ENCODE measurements at places on chromosomes 4 and X.

GRCh38 chr4:26936284-26937065 is 75.8 kb downstream of the STIM2 start:
- DNase-seq, result peak; percentile 4

GRCh38 chr4:1994938-1995337 is 13.8 kb downstream of the NELFA start:
- no peak for DNase-seq

- DNase-seq, result peak; percentile 89
Observed at GRCh38 chrX:2928583-2929434, at the start of gene ARSD. Gene ARSD (minus strand): TSS chrX:2929339. CDS start chrX:2929275, 64 bp downstream.

- DNase-seq, result no peak
Observed at GRCh38 chrX:24190500-24191156, 41.1 kb downstream of the ZFX start.

DNA sequence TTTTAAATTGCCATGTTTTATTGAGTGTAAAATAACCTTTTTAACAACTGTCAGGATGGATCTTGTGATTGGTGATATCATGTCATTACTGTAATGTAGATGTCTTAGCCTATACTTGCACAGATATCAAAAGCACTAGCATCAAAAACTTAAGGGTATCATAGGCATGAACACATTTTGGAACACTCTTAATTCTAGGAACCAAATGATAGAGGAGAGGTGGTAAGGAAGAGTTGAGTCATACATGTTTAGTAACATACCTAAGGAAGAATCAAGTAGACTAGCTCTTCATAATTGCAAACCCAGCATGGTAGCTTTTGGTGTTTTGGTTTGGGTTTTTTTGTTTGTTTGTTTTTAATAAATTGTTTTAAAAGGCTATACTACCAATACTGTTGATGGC is 43.4 kb downstream of the SMARCAD1 start:
- DNase-seq, result no peak

GRCh38 chrX:30577362-30577991 is at the start of gene TASL:
Gene TASL (minus strand): TSS chrX:30577766. CDS start chrX:30560355, 17,411 bp downstream.
- no peak for DNase-seq

- peak; percentile 58 for DNase-seq
Observed at GRCh38 chr4:150181536-150181935, 103.3 kb downstream of the DCLK2 start.

- DNase-seq, result peak; percentile 75
Observed at GRCh38 chr4:15198070-15198727, 195.9 kb downstream of the CPEB2 start.

- no peak for DNase-seq
Observed at GRCh38 chrX:48835524-48836329, at the start of gene PCSK1N. Gene PCSK1N (minus strand): TSS chrX:48835610. CDS start chrX:48835532, 78 bp downstream.

- DNase-seq, result peak; percentile 57
Observed at GRCh38 chrX:150365051-150365989, 2.2 kb downstream of the MAMLD1 start.

DNA sequence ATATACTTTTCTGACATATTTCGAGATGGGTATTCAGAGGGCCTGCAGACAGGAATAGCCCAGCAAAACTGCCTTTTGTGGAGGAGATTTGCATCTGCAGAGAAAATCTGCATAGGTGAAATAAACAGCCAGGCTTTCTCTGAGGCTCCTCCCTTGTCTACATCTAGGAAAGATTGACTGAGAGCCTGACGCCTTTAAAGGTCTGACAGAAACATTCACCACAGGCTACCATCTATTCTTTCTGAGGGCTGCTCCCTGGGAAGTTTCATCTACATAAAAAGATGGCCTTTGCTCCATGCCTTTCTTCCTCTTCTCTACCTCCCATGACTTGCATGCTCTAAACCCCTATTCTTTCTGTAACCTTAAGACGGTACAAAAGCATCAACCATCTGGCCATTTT is 55.0 kb upstream of the AP1S2 start:
- DNase-seq, result no peak

GRCh38 chr4:99324979-99325378 is 3.8 kb upstream of the ADH1B start:
- DNase-seq, result peak; percentile 43

GRCh38 chr4:125315576-125316400 is 1.0 kb downstream of the FAT4 start:
- peak; percentile 61 for DNase-seq

GRCh38 chrX:109992203-109992602 is 10.7 kb upstream of the TMEM164 start:
- no peak for DNase-seq

DNA sequence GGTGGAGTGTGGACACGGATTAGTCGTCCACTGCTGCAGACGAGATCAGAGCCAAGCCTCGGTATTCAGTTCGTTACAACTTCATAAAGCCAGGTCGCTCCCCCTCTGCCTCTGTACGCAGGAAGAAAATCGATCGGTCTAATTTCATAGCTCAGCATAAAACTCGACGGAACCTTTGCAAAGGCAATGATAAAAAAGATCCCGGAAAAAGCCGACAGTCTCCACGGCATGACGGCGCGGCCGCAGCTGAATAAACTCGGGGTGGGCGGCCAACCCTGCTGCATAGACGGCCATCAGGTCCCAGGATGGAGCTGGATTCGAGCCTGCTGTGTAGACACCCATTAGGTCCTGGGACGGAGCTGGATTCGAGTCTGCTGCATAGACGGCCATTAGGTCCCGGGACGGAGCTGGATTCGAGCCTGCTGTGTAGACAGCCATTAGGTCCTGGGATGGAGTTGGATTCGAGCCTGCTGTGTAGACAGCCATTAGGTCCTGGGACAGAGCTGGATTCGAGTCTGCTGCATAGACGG is 113.8 kb upstream of the PPP2R3B start:
- no peak for DNase-seq

GRCh38 chr4:187209921-187210613 is 486.4 kb upstream of the FAT1 start:
- DNase-seq, result peak; percentile 66

DNA sequence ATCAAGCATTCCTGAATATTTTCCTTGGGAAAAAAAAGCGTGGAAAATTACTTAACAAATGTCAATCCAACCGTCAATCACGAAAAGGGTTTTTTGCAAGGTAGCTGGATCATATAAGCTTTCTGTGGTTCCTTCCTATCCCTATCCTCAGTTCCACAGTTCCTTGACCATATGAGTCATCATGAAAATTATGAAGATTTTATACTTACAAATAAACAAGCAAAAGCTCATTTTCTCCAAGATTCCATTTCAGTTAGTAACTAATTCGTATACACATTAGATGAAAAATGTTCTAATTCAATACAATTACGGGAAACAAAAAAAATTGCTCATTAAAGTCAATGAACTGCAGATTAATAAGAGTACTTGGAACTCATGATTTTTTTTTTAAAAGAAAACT is 228.8 kb downstream of the NSUN7 start:
- DNase-seq, result no peak

GRCh38 chr4:177367336-177367735 is 57.7 kb downstream of the NEIL3 start:
- peak; percentile 6 for DNase-seq

DNA sequence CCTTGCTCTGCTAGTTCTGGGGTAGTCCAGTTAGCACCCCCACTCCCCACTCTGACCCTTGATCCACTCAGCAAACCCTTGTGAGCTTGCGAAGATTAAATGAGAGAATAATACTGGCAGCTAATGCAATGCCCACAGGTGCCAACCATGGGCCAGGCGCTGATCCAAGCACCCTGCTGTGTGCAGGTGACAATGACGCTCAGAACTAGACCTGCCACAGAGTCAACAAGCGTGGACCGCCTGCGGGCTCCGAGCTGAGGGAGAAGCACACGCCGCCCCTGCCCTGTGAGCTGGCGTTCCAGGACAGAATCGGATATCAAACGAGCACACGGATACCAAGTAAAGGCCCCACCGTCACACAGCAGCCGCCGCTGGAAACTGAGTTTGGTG is 129.2 kb downstream of the FAM53A start:
- no peak for DNase-seq

- no peak for DNase-seq
Observed at GRCh38 chr4:79016878-79017277, 77.6 kb upstream of the PAQR3 start.

DNA sequence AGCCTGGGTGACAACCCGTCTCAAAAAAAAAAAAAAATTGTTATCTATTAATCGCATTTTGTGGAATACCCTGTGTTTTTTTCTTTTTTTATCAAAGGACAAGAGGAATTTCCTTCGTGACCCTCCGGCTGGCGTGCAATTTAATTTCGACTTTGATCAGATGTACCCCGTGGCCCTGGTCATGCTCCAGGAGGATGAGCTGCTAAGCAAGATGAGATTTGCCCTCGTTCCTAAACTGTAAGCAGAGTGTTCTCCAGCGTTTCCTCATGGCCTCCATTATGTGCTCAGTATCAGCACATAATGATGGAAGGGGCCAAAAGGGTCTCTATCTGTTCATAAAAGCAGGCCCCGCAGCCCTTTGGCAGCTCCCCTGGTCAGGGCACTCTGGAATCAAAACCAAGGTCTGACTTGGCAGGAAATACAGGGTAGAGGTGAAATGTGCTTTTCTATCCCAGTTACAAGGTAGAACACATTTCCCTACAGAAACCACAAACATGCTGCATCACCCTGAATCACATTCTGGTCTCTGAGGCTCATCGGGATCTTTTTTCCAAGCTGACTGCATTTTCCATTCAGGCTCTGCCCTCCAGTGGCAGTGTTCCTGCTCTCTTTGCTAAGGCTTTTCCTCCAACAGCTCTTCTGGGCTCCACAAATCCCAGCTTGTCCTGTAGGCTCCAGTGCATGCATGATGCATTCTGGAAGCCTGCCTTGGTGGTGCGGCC is 24.4 kb downstream of the SYAP1 start:
- peak; percentile 38 for DNase-seq

- DNase-seq, result no peak
Observed at GRCh38 chrX:153547195-153547594, 29.8 kb downstream of the ATP2B3 start.

GRCh38 chr4:175238827-175239517 is 320.8 kb downstream of the ADAM29 start:
- no peak for DNase-seq

DNA sequence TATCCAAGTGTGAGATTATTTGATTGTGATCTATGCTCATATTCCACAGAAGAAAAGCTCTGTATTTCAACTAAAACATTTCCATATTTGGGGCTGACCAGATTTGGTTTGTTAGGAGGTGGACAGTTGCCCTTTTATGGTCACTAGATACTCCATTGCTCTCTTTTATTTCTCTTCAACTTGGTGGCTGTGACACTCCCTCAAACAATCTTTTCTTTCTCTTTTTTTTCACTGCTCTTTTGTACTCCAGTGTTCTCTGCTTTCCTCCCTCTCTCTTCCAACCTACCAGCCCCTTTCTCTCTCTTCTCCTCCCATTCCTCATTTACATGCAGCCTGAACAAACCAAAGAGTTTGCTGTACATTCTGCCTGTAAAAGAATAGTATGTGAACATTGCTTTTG is 48.8 kb downstream of the RBPJ start:
- peak; percentile 80 for DNase-seq

GRCh38 chr4:112343330-112344080 is 46.3 kb downstream of the ALPK1 start:
- no peak for DNase-seq

- no peak for DNase-seq
Observed at GRCh38 chrX:20015422-20015821, 24.6 kb upstream of the BCLAF3 start.

Measured in fibroblast of skin of back (primary cell).